ENCODE measurements at places on chromosomes 7 and 10.
A peak's percentile ranks its signal among the peaks of the same experiment; 100 is the strongest.

- DNase-seq = peak; percentile 54
Measured at GRCh38 chr10:48603421-48604038, 1.3 kb downstream of the ARHGAP22 start.

- DNase-seq = no peak
Measured at GRCh38 chr7:141976524-141977245, 3.1 kb upstream of the TAS2R38 start.

DNA sequence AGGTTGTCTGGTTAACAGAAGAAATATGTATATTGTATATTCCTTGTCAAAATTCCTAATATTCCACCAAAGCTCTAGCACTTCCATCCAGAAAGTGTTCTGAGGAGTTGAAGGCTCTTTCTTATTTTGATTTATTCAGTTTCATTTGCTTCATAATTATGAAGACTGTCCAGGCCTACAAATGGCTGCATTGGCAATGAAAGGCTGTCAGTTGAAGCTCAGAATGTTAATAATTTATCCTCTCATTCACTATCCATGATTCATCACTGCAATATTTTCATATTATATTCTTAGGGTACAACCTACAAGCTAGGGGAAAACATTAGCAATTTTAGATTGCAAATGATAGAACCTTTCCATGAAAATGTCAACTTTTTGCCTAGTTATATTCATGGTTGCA lies 57.3 kb downstream of the ARID5B start:
- DNase-seq = no peak

DNA sequence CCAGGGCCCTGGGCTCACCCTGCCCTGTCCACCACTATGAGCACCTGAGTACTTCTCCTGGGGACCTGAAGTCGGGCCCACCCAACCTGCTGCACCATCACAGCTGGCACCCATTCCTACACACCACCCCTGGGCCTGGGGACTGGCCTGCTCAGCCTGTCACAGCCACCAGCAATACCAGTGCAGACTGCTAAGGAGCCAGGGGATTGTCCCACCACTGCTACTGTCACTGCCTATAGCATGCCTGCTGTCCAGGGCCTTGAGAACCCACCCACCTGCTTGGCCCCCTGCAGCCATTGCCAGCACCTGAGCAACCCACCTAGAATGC lies 624.8 kb upstream of the FOXK1 start:
- no peak for DNase-seq

GRCh38 chr7:4010061-4010605 lies 672.0 kb upstream of the FOXK1 start:
- DNase-seq = no peak
